Kidney tubule cell (primary cell): ENCODE measurements at places on chromosomes 7 and 10.
A peak's percentile ranks its signal among the peaks of the same experiment; 100 is the strongest.

GRCh38 chr7:131556053-131556908, at the start of gene PODXL:
PODXL (minus strand) TSS chr7:131556628; CDS start chr7:131556359, 269 bp downstream.
- peak; percentile 81 for DNase-seq

- DNase-seq, result no peak
These were observed 27.1 kb upstream of the DNMBP start for GRCh38 chr10:100036850-100037249.

GRCh38 chr7:91852263-91852741, 28.2 kb downstream of the MTERF1 start:
- DNase-seq, result peak; percentile 75

GRCh38 chr7:95951997-95952795, 179.8 kb downstream of the DYNC1I1 start:
- no peak for DNase-seq

DNA sequence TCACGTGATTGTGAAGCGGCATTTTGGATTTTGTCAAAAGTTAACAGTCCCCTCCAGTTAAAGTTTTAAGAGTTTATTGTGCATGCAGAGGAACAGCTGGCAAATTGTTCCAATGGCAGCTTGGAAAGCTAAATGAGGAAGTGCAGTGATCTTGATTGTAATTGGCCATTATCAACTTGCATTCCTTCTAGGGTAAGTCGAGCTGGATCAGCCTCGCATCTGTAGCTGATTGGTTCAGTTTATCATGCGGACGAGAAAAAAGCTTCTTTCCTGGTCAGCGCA, 566 bp downstream of the ZNF789 start:
- peak; percentile 76 for DNase-seq

- DNase-seq, result no peak
These were observed 628.7 kb upstream of the AUTS2 start for GRCh38 chr7:68969571-68969970.

- no peak for DNase-seq
These were observed 39.0 kb downstream of the PDGFA start for GRCh38 chr7:480531-481218.

DNA sequence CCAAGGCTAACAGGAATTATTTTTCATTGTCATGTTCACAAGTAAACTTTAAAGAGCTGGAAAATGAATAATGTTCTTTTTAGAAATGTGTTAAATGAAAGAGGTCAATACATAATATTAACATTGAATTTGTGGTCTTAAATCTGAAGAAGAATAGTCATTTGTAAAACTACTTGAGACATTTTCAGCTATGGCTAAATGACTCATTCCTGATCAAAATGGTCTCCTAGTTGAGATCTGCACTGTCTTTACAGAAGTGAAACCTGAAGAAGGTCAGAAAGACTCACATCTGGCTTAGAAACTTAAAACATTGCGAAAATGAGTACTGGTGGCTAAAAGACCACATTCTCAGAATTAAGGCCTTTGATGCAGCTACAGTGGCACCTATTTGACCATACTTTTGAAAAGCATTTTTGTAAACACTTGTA, 5.9 kb downstream of the PIK3CG start:
- DNase-seq, result peak; percentile 10

- no peak for DNase-seq
These were observed 71.7 kb downstream of the MYL10 start for GRCh38 chr7:101557421-101557820.

- peak; percentile 35 for DNase-seq
These were observed 200.0 kb downstream of the ZMYND11 start for GRCh38 chr10:335151-335800.

GRCh38 chr7:145691377-145691914, 425.2 kb upstream of the CNTNAP2 start:
- no peak for DNase-seq

GRCh38 chr10:5876181-5876768, 13.4 kb downstream of the ANKRD16 start:
- peak; percentile 31 for DNase-seq

- DNase-seq, result no peak
These were observed 68.7 kb downstream of the MBL2 start for GRCh38 chr10:52703898-52704297.

- DNase-seq, result no peak
These were observed 18.9 kb upstream of the ZNF138 start for GRCh38 chr7:64775289-64775688.

DNA sequence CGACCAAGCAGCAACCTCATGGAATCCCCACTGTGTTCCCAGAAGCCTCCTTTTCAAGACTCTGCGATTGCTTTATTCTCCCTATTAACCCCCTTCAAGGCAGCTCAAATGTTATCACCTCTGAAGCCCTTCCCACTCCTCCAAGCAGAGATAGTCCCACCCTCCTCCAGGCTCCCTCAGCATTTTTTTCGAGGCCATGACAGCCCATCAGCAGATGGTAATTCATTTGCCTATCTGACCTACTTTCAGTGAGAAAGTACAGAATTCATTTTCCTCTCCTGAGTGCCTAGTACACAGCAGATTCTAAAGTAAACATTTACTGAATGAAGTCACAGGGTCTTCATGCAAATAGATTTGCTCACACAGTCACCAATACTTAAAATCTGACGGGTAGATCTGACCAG, 47.8 kb downstream of the HERPUD2 start:
- peak; percentile 8 for DNase-seq

GRCh38 chr7:107972075-107972482, 30.9 kb downstream of the LAMB1 start:
- DNase-seq, result no peak

- no peak for DNase-seq
These were observed 4.1 kb downstream of the OR2F1 start for GRCh38 chr7:143958781-143959180.

- peak; percentile 44 for DNase-seq
These were observed 291.7 kb upstream of the NPVF start for GRCh38 chr7:25520017-25520416.

DNA sequence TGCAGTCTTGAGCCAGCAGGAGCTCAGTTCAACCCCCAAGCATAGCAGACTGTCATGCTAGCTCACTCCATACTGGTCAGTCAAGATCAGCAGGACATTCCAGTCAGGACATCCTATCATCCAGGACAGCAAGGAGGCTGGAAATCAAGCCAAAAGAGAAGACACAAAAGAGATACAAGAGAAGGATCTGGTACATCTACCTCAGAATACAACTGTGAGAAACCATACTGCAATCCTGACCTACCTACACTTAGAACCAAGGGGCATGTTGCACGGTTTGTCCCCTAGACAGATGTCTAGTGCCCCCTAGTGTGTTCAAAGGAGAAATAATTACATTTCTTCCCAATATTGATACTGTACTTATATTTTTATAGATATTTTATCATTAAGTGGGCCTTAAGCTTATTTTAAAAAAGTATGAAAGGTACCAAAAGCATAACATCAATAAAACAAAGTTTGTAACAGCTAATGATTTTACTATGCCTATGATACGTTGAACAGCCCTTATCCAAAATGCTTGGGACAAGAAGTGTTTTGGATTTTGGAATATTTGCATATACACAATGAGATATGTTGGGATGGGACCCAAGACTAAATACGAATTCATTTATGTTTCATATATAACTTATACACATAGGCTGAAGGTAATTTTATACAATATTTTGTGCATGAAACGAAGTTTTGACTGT, 26.7 kb downstream of the ERCC6 start:
- DNase-seq, result peak; percentile 50

GRCh38 chr7:64868499-64868898, 34.6 kb upstream of the ZNF273 start:
- DNase-seq, result no peak

DNA sequence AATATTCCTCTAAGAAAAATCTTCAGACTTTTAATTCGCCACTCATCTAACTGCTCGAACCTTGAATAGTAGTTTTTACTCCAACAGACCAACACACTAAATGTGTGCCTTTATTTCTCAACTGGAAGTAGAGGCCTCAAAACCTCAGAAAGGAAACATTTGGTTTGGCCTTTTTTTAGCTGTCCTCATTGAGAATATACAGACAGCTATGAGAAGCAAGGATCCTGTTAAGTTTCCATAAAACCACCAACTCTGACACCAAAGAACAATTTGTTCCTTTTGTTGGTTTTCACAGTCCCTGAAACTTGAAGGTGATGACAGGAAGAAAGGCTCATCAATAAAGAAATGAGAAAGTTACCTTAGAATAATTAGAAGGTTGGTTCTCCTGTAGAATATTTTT, 199.2 kb upstream of the MEOX2 start:
- no peak for DNase-seq

GRCh38 chr7:132298790-132299189, 277.5 kb downstream of the PLXNA4 start:
- DNase-seq, result peak; percentile 63

DNA sequence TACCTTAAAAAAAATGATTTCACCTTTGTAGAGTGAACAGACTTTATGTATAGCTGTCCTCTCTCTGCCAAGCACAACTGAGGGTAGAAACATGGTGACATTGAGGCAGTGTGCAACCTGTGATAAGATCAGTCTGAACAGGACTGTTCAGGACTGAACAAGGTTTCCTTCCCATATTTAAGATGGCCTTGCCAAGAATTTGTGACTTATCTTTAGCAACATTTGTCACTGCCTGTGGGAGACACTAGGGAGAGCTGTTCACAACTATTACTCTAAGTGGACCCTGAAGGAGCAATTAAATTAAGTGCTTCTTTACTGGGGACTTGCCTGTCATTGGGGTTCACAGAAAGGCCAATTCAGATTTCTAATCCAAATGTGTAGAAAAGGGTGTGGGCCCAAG, 6.7 kb downstream of the OR13A1 start:
- peak; percentile 6 for DNase-seq

- DNase-seq, result no peak
These were observed 71.9 kb downstream of the MKI67 start for GRCh38 chr10:128054163-128054970.

GRCh38 chr10:123904834-123905409, 13.3 kb upstream of the CPXM2 start:
- DNase-seq, result no peak

GRCh38 chr7:70416347-70416985, 715.5 kb upstream of the GALNT17 start:
- DNase-seq, result no peak

DNA sequence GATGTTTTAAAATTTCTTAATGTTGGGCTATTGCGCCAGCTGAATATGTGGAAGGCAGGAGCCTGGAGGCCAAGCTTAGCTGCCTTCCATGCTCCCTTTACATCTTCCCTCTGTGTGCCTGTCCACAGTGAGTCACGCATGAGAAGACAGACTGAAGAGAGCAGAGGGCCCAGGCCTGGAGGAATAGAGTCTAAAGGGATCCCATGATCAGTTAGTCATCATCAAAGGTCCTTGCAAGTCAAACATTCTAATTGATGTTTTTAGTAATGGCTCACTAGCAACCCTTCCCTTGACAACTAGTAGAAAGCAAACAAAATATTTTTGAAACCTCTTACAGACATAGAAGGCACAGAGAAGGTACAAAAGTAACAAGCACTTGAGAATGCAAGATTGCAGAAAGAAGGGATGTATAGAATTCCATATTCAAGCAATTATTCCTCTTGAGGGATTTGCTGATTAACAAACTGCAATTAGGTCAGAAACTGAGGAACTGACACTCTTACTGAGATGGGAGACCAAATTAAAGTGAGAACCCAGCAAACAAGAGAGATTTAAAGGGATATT, 30.7 kb upstream of the APBB1IP start:
- DNase-seq, result peak; percentile 98

- no peak for DNase-seq
These were observed 465.3 kb downstream of the PLXDC2 start for GRCh38 chr10:20281579-20281978.

DNA sequence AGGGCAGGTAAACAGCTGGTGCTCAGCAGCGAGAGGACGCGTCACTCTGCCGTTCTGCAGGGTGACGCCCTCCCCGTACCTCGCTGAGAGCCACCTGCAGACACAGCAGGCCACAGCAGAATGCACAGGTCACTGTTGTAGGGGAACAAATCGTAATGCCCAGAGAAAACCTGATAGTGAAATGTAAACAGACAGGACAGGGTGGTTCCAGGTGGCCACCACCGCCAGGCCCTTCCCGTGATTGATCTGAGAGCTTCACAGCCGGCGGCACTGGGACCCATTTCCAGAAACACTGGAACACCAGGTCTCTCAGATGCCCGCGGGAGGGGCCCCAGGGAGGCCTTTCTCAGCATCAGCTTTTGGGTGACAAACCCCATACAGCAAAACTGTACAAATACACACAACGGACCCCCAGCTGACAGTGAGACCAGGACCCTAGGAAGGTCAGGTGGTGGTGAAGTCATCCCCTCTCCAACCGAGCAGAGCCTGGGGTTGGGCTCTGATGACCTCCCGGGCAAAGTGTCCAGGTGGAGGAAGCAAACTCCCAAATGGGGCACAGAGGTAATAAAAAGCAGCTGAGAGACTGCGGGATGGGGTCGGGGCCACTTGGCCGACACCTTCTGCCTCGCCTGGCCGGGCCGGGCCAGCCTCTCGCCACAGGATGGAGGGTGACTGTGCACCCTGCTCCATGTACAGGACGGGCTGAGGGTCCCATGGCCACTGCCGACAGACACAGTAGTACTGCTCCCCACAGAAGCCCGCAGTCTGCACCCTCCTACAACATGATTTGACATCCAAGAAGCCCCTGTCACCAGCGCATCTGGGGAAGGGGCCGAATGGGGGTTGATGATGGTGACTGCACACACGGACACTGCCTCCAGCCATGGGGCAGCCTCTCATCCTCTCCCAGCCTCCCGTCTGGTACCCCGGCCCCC, 4.6 kb downstream of the BHLHA15 start:
- no peak for DNase-seq
